ENCODE measurements at places on chromosomes 13 and 19.
A peak's percentile ranks its signal among the peaks of the same experiment; 100 is the strongest.

DNA sequence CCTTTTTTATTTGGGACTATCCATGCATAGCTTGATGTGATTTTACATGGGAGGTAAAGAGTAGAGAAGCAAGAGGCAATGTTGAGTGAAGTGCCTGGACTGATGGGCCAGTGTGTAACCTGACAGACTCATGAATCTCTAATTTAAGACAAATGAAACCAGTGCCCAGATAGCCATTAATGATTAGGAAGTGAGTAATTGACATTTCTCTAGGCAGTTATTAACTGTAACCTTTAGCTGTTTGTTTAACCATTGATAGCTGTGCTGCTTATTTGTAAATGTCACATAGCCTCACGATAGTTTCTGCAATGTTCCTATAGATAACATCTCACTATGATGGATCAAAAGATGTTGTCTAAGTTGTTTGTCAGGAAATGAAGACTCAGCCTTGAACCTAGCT, 1047.5 kb upstream of the SPRY2 start:
- DNase-seq: no peak

DNA sequence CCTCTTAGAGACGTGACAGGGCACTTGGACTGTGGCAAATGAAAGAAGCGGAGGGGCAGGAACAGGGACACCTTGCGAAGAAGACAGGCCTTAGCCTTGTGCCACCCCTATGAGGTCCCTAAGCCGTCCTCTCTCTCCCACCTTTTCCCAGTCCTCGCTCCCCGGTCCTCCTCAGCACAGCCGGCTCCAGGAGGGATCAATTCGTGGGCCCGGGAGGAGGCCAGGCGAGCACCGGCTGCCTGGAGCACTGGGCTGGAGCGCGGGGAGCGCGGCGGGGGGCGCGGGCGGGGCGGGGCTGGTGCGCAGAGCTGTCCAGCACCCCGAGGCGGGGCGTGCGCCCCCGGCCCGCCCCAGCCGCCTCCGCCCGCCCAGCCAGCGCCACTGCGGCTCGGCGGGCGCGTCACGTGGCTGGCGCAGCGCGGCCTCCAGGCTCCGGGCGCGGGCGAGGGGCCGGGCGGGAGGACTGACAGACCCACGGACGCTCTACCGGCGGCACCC, at the start of gene LRP3:
TSS of gene LRP3 (plus strand) at position 466 of the 498 bp plus-strand sequence. CDS start 456 bp downstream, outside the sequence.
- DNase-seq: no peak

DNA sequence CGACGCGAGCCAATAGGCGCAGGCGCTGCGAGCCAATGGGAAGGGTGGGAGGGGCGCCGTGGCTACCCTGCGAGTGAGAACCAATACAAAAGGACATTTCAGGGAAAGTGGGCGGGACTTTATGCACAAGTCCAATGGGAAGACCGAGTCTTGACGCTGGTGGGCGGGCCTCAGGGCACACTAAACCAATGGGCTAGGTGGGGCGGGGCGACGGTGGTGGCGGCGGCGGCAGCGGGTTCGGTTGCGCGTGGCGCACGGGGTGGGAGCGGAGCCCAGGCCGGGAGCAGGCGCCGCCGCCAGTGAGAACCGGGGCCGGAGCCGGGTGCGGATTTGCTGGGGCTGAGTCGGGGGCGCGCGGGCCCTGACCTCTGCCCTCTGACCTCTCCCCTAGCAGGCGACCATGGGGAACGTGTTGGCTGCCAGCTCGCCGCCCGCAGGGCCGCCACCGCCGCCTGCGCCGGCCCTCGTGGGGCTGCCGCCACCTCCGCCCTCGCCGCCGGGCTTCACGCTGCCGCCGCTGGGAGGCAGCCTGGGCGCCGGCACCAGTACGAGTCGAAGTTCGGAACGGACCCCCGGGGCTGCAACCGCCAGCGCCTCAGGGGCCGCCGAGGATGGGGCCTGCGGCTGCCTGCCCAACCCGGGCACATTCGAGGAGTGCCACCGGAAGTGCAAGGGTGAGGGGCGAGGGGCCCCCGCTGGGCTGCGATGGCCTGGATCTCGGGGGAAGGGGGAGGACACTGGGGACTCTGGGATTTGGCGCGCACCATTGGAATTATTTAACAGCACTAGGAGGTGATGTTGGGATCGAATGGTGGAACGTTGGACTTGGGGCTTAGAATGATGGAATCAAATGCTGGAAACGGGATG, at the start of gene TOMM40:
TSS of gene TOMM40 (plus strand) at position 239 of the 867 bp plus-strand sequence. CDS start at position 401, 162 bp downstream.
- DNase-seq: peak; percentile 96

- DNase-seq: no peak
Measured at GRCh38 chr19:35299523-35300338, 7.8 kb downstream of the MAG start.

GRCh38 chr13:51266642-51267041, 44.4 kb downstream of the FAM124A start:
- DNase-seq: no peak

GRCh38 chr13:80685942-80686341, 345.0 kb upstream of the SPRY2 start:
- no peak for DNase-seq

DNA sequence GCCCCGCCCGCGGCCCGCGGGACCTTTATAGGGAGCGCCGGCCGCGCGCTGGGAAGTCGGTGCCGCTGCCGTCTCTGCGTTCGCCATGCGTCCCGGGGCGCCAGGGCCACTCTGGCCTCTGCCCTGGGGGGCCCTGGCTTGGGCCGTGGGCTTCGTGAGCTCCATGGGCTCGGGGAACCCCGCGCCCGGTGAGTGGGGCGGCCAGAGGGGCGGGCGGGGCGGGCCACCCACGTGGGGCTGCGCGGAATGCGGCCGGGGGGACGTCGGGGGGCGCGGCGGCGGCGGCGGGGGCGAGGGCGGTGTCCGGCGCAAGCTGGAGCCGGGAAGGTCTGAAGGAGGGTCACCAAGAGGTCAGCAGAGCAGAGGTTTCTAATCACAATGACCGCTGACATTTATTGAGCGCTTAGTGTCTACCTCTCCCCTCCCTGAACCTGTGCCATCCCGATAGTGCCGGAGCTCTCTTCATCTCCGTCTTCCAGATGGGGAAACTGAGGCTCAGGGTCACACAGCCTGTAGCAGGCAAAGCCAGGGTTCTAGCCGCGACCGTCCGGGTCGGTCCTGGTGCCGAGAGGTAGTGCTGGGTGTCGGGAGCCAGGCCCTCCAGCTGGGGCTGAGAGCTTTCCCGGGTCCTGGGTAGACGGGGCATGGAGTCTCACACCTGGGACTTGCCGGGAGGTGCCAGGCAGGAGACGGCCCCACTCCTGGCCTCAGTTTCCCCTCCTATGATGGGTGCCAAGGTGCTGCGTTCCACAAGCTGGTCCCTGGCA, at the start of gene FSTL3:
TSS of gene FSTL3 (plus strand) at position 54 of the 767 bp plus-strand sequence. CDS start at position 86, 32 bp downstream.
- no peak for DNase-seq

- DNase-seq: no peak
Measured at GRCh38 chr19:17758515-17758914, 7.2 kb downstream of the FCHO1 start.

DNA sequence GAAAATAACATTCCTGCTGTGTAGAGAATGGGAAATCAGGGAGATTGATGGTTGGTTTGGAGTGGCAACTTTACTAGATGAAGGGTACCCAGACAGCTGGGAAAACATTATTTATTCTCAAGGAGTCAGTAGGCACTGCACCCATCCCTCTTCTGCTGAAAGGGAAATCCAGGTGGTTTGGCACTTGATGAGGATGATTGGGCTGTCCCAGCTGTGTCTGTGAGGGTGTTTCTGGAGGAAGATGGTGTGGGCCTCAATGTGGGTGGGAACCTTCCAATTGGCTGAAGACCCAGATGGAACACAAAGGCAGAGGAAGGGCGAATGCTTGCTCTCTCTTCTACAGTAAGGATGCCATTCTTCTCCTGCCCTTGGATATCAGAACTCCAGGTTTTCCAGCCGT, 10.4 kb upstream of the SACS start:
- no peak for DNase-seq

GRCh38 chr13:49980266-49980665, 16.6 kb upstream of the TRIM13 start:
- DNase-seq: no peak

- DNase-seq: no peak
Measured at GRCh38 chr13:58994077-58994476, 1169.7 kb downstream of the DIAPH3 start.

DNA sequence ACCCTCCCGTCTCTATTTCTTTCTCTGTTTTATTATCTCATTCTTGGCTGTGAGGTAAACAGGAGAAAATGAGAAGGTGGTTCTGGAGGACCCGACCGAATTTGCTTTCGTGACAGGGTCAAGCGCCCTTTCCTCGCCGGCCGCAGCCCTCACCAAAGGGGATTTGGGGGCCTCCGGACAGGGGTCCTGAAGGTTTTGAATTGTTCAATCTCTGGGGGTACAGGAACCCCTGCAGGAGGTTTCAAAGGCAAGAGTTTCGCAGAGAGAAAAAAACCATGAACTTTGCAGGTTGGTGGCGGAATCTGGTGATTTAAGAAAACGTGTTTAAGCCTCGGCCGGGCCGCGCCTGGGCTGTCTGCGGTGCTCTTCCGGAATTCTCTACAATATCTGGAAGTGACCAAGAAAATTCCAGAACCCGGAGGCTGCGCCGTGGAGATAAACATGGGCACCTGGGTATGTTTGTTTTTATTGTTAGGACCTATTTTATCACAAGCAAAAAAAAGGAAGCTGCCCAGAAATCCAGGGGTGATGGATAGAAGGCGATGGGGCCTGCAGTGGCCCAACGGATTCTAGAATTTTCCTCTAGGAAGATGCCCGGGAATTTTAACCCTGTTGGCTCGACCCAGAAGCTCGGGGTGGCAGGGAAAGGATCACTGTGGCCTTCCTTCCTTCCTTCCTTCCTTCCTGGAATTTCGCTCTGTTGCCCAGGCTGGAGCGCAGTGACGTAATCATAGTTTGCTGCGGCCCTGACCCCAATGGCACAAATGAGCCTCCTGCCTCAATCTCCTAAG, 14.2 kb upstream of the PTBP1 start:
- DNase-seq: no peak

DNA sequence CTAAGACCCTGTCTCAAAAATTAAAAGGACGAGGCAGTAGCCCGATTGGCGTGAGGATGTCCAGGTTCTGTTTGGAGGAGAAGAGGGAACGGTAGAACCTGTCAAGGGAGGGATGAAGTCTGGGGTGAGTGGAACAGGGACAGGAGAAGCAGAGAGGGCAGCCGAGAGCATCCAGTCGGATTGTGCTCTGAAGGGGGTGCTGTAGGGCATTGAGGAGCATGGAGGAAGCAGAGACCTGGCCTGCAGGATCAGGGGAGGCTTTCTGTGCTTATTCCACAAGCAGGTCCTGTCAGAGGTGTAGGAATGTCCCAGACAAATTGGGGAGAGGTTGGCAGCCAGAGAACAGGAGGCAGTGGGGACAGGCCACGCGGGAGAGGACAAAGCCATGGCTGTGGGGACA, 14.1 kb downstream of the AP2A1 start:
- DNase-seq: no peak

Data from SIG-M5 (cell line).